ENCODE measurements at places on chromosomes 1 and 21.

DNA sequence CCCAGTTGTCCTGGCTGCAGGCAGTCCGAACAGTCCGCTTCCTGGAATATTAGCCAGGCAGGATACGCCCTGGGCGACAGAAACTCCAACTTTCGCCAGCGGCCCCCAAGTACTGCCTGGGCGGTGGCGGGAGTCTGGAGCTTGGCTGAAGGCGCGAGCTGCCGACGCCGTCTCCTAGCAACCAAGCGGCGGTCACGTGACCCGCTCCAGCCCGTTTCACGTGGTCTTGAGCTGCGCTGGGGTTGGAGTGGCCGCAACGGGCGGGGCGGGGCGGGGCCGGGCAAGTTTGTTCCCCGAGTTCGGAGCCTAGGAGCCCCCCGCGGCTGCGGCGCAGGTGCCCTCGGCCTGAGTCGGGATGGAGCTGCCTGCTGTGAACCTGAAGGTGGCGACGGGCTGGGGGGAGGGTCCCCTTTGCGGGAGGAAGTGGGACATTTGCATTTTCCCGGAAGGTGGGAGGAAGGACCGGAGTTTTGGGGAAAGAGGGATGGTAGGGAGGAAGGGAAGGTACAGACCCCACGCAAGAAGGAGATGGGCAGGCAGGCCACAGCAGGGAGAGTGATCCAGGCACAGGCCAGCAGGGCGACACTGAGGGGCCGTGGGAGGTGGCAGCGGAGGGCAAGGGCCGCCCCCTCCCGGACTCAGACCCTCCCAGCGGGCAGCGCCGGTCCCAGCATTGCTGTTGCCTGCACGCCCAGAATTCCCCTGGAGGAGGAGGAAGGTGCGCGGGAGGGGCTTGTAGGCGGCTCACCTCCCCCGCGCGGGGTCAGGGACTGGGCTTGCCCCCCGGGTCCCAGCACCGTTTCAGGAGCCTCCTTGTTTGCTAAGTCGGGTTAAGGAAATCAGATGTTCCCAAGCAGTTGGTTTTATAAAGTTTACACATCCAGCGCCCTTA is at the start of gene AGTRAP:
TSS of gene AGTRAP (plus strand) at position 283 of the 892 bp plus-strand sequence. CDS start at position 356, 73 bp downstream.
- DNase-seq, result peak; percentile 96

GRCh38 chr21:38330666-38331065 is 73.9 kb downstream of the KCNJ15 start:
- DNase-seq, result no peak

DNA sequence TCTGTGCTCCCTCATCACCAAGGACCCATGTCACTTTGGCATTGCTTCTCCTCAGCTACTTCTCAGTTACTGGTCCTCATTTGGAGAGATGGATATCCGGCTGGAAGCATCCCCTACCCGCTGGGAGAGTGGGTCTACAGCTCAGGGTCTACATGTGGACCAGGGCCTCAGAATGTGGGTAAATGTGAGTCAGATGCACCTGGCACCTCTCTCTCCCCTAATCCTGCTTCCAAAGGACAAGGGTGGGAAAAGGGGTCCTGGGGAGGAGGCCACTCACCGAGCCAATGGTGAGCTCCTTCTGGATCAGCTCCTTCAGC is 908 bp downstream of the S100A6 start:
- DNase-seq, result no peak

DNA sequence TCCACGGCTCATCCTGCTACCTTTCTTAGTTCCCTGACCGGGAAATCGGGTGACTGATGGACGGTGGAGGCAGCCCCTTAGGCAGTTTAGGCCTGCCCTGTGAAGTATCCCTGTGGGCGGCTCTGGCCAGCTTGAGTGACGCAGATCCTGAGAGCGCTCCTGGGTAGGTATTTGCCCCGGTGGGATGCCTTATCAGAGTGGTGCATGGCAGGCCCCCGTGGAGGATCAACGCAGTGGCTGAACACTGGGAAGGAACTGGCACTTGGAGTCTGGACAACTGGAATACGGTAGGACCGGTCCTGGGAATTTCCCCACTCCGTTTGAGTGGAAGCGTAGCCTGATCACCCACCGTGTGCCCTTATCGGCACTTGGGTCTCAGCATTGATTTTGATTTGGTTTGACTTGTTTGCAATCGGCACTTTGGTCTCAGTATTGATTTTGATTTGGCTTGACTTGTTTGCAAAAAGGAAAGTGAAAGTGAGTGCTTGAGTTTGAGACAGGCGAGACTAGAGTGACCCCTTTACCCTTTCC is 15.2 kb downstream of the PLA2G2F start:
- no peak for DNase-seq

DNA sequence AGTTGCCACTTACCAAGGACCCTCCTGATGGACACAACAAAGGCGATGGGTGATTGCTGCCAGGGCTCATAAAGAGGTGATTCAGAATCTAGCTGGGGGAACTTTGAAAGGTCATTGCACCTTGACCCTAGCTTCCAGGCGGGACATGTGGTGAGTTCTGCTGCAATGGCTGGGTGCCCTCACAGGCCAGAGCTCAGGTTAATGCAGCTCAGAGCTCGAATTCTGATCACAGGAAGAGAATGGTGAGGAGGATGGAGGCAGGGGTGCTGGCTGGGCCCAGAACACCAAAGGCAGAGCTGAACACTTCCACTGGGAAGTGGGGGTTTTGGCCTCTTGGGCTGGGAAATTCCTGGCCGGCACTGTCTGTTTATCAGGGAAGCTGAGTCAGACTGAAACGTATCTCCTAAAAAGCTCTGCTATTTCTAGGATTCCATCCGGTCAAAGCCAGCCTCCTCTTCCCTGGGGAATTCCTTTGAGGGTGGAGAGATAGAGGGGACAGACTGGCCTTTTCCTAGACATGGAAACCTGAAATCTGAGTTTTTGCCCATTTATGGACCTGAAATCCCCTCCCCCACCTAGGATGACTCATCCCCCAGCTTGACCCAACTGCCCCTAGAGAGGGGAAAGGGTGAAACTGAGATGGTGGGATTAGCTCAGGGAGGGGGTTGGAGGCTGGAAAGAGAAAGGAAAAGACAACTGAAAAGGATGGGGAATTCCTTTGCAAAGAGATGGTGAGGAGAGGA is 27.2 kb downstream of the NUAK2 start:
- no peak for DNase-seq

- no peak for DNase-seq
Observed at GRCh38 chr1:239816081-239816782, 275.5 kb upstream of the FMN2 start.

DNA sequence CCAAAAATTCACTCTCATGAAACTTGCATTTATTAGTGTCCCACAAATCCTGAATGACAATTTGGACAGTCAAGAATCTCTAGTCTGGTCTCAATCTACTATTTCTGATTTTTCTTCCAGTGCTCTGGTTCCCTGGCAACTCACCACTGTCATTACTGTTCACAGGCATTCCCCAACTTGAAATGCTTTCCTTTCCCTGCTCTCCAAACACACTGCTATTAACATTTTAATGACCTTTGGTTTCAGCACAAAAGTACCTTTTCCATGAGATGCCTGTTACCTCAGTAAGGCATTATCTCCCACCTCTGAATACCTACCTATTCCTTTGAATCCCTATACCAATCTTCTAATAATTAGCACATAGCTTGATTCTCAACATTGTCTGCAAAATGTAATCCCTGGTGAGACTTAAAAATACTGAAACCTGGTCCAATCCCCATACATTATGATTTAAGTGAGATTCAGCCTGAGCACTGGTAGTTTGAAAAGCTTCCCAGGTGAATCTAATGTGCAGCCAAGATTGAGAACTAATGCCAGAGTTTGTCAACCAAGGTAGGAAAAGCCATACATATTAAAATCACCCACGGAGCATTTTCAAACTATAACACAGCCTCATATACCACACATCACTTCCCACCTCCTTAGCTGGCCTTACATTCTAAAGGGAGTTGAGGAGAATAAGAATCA is 11.7 kb upstream of the ANGPTL3 start:
- no peak for DNase-seq

DNA sequence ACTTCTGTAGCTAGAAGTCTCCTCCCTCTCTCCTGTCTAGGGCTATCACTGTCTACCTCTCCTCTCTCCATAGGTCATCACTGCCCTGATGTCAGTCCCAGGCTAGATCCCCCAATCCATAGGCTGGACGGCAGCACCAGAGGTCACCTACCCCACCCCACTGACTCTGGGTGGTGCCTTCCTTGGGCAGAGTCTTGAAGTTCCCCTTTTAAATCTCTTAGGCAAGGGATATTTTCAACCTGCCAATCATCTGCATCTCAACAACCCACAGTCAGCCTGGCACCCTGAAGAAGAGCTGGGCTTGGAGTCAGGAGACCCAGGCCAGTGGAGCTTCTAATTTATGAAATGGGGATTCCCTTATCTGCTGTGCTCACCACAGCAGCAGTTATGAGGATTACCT is 13.2 kb downstream of the MYBPH start:
- no peak for DNase-seq

- DNase-seq, result no peak
Observed at GRCh38 chr1:40404670-40405462, 31.3 kb downstream of the SMAP2 start.

- DNase-seq, result no peak
Observed at GRCh38 chr1:228884196-228884595, 148.9 kb downstream of the RHOU start.

GRCh38 chr1:180402001-180402400 is 100.4 kb downstream of the ACBD6 start:
- DNase-seq, result no peak

DNA sequence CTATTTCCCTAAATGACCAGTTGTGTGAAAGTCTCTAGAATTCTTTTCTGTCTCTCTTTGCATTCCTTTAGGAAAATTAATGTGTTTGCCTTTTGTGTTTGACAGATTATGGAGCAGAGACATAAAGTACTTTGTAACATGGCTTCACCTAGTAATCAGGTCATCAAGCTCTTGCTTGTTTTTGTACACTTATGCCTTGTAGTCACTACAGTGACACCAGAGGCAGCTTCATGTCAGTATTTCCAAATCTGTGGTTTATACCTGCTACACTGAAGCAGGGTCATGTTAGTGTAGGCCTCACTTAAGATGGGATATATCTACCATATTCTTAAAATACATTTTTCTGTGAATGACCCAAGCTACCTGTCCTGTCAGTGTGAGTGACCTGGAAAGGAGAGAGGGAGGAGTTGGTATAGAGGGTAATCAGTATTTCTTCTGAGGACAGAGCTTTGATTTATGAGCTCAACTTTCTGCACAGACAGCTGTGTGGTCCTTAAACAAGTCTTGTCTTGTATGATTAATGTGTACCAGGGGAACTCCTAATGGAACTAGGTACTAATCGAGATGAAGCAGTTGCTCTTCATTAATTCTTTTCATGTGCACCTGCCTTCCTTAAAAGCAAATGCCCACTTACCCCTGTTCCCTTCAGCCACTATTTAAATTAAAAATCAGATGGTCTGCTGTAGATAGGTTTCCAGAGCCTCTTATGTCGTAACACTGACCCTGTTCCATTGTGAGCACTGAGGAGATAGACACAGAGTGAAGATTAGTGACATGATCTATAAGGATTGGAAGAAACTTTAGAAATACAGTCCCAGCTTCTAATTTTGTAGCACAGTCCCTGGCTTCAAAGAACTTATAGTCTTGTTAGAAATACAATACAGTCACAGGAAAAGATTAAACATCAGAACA is 45.7 kb downstream of the MACO1 start:
- DNase-seq, result no peak

GRCh38 chr1:53413175-53414001 is 45.8 kb upstream of the DMRTB1 start:
- DNase-seq, result peak; percentile 54

GRCh38 chr1:181159451-181160140 is 71.1 kb downstream of the IER5 start:
- DNase-seq, result no peak

Measured in GM13976 (cell line).